H54 (cell line): ENCODE measurements at places on chromosomes 11 and 22.

GRCh38 chr11:116403794-116404461, 368.9 kb downstream of the BUD13 start:
- DNase-seq, result no peak

DNA sequence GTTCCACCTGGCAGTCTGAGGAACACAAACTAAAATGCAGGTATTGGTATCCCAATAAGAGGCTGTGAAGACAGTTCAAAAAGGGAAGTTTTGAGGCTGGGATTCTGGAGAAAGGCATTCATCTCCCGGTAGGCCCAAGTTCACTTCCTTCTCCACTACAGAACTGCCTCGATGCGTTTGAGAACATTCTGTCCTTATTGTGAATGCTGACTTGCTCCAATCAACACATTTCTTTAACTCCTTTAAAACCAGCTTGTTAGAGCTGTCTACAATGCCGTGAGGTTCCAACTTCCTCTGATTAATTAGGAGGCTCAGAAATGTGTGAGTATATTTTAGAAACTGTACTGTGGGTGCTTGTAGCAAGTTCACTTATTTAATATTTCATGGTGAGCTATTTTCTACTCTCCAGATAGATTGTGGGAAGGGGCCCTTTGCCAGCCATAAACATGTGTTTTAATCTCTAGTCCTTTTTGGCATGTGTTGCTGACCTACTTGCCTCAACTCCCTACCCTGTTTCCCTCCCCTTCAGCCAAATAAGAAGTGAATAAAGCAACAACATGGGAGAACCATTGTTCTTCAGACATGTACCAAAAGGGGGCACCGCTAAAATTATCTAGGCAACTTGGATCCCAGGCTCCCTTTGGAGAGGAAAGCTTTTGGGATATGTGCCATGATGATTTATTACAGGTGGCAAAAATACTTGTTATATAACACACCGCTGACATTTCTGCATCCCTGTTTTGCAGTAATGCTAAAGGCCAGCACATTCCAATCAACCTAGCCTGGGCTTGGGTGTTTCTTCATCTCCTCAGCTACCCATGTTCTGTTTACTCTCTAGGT, 245.6 kb downstream of the BLID start:
- no peak for DNase-seq

DNA sequence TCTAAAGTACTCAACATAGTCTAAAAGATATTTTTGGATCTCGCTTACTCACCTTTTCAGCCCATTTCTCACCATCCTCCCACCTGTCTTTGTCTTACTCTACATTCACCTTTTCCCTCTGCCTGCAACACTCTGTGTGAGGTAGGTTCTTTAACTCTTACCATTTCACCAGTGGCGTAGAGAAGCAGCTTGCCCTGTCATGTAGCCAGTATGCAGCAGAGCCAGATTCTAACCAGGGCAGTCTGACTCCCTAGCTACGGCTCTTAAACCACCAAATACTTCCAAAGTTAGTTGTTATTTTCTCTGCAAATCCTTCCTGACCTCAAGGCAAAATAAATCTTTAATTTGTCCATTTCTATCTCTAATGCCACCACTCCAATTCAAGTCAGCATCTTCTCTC, 7.5 kb downstream of the ALG8 start:
- no peak for DNase-seq

- no peak for DNase-seq
Observed at GRCh38 chr22:19687561-19688300, 26.6 kb upstream of the SEPTIN5 start.

GRCh38 chr11:117187799-117188481, 9.4 kb downstream of the SIDT2 start:
- no peak for DNase-seq

DNA sequence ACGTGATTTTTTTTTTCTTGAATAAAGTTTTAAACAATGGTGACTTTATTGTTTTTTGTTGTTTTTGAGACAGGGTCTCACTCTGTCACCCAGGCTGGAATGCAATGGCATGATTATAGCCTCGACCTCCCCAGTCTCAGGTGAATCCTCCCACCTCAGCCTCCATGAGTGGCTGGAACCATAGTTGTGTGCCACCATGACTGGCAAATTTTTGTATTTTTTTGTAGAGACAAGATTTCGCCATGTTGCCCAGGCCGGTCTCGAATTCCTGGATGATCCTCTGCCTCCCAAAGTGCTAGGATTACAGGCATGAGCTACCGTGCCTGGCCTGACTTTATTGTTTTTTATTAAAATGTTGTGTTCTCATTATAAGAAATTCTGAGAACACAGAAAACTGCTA, 12.2 kb upstream of the CRYBB3 start:
- DNase-seq, result no peak
